Brain microvascular endothelial cell (primary cell): ENCODE measurements at places on chromosomes 5 and 9.

DNA sequence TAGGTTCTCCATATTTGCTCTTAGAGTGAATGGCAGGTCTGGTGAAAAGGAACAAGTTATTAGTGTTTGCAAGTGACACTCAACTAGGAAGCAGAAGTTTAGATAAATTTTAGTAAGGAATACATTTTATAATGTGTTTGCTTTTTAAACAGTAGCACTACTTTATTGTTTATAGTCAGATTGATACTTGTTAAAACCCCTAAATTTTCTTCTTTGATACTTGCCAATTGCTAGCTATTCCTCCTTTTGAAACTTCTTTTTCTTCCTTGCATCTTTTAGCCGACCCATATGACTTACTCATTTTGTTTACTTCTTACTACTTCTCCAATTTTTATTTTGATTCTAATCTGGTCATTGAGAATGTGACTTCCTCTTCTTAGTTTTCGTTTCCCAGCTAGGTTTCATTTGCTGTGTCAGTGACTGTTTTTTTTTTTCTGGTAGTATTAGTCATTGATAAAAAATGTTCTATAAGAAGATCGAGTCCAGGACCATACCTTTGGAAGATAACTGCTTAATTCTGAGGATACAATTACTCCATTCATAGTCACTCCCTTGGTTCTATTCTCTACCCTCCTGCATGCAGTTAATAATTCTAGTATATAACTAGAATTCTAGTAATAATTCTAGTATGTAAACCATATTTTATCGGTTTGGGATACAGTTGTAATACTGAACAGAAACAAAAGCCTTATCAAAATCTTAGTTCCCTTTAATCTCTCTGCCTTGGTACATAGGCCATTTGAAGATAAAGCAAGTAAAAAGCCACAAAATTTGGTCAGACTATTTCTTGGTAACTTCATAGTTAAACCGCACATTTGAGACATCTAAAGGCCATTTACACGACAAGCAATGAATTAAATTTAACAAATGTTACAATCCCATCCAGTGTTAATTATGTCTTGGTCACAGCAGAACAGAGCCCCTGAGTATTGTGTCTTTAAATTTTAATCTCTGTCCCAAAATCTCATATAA lies 2.8 kb upstream of the RICTOR start:
- DNase-seq = no peak

DNA sequence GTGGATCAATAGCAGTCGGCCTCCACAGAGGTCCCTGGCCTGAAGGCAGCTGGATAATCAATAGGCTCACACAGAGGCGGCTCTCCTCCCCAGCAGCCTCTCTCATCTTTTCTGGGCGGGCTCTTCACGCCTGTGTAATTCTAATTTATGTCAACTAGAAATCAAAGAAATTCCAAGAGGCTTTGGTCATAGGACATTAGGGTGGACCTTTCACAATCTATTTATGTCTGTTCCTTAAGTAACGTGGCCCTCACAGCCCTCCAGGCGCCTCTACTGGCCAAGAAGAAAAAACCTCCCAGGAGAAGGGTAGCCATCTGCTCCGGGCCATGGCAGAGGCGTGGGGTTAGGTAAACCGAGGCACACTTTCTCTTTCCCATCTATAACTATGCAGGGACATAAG lies 205.1 kb upstream of the EFNA5 start:
- peak; percentile 22 for DNase-seq

GRCh38 chr5:141647242-141647641 lies 4.0 kb downstream of the FCHSD1 start:
- no peak for DNase-seq

DNA sequence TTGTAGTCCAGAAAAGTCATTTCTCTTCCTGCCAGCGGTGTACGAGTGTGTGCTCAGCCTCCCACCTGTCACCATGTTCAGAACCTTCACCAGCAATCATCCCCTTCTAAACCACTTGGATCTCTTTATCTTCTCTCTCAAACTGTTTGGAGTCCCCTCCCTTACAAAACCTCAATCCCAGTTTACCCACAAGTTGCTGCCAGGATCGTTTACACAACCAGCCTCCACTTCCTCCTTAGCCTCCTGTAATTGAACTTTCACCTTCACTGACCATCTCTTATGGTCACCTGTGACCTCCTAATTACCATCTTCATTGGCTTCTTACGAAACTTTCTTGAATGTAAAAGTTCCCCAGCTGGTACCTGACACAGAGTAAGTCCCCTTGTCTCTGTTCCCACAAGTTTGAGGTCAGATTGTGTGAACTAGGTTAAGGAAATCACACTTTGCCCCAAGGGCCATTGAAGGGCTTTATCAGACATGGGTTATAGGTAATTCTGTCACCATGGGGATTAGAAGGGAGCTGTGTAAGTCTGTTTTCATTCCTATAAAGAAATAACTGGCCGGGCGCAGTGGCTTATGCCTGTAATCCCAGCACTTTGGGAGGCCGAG lies 20.0 kb downstream of the RNF44 start:
- DNase-seq = no peak

- DNase-seq = no peak
Measured at GRCh38 chr5:142939884-142940283, 169.7 kb downstream of the ARHGAP26 start.
